Ovary (tissue), 10 donors: ENCODE measurements at places on chromosomes 12 and 14. TPM values are rescaled to one million over a fixed set of nuclear protein-coding genes. Genes with fewer than 3 reads are reported as not detected.

GRCh38 chr12:21939435-21939834 is 1.8 kb downstream of the ABCC9 start:
- H3K4me1 ChIP-seq, result peaks cover 2% of the 10 kb centered on the region
- H3K27me3 ChIP-seq, result no peaks in the 10 kb centered on the region

DNA sequence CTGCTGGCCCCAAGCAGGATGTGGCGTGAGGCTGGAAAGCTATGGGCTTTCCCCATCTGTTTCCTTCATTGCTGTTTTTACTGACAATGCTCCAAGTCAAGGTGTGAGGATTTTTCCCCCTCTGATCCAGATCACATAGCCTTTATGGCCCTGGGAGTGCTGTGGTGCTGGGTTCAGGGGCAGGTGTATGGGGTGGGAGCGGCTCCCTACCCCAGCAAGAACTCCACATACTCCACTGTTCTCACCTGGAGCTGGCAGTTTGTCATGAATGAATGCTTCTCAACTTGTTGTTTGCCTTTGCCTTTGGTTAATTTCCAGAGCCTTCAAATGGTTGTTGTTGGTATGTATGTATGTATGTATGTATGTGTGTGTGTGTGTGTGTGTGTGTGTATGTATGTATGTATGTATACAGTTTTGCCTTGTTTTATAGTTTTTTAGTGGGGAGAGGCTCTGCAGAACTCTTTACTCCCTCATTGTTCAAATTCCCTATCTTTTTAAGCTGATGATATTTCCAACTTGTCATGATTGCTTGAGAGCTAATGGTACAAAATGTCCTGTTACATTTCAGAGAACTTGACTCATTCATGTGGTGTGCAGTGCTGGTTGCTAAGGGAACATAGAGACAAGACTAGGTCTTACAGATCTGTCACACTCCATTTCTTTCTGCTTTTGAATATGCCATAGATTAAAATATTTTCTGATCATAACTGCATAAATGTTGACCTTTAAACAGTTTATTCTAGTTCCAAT is 36.6 kb upstream of the ASPG start:
- H3K27me3 ChIP-seq, result no peaks in the 10 kb centered on the region
- H3K4me3 ChIP-seq, result no peak overlapping the region
- H3K36me3 ChIP-seq, result no peaks in the 10 kb centered on the region
- no peak for DNase-seq
- no peak overlapping the region for H3K27ac ChIP-seq
- H3K4me1 ChIP-seq, result no peaks in the 10 kb centered on the region

- no peaks in the 10 kb centered on the region for H3K36me3 ChIP-seq
- H3K27me3 ChIP-seq, result peaks cover 17% of the 10 kb centered on the region
- H3K4me1 ChIP-seq, result peaks cover 2% of the 10 kb centered on the region
- no peak for DNase-seq
- H3K27ac ChIP-seq, result no peak overlapping the region
- H3K4me3 ChIP-seq, result no peak overlapping the region
Measured at GRCh38 chr12:53963434-53964314, 9.0 kb downstream of the HOXC12 start.

DNA sequence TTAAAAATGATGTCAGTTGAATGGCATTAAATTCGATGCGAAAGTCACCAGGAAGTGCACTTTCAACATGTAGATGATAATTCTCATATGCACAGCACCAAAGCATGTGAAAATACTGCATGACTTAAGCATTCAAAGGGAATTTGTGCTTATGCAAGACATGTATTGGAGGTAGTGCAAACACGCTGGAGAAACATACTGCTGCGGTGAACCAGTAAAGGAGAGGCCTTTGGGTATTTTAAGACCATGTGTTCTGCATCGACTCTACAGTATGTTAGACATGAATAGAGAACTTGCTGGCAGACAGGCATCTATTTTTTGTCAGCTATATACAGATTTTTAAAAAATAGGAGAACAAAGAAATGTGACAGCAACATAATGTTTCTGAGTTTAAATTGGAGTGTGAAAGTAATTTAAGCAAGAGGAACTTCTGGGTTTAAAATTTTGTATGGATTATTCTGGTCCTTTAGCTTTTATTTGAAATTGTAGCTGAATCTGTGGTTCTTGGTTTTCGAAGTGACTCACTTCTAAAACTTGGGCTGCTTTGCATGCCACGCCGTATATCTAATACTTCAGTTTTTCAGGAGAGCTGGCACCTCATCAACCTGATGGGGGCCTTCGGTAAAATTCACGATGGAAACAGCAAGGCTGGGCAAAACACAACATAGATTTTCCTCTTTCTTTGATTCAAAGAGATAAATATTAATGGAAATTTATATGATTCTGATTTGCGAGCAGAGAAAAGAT is 408.7 kb downstream of the APAF1 start:
- no peak overlapping the region for H3K27ac ChIP-seq
- no peaks in the 10 kb centered on the region for H3K27me3 ChIP-seq
- no peaks in the 10 kb centered on the region for H3K4me1 ChIP-seq
- H3K4me3 ChIP-seq, result no peak overlapping the region

GRCh38 chr12:82757059-82757458 is 70.4 kb downstream of the TMTC2 start:
- no peaks in the 10 kb centered on the region for H3K36me3 ChIP-seq
- H3K27ac ChIP-seq, result no peak overlapping the region
- DNase-seq, result no peak
- H3K4me1 ChIP-seq, result no peaks in the 10 kb centered on the region

- H3K27me3 ChIP-seq, result no peaks in the 10 kb centered on the region
- no peak for DNase-seq
- no peaks in the 10 kb centered on the region for H3K4me1 ChIP-seq
- H3K27ac ChIP-seq, result no peak overlapping the region
- no peaks in the 10 kb centered on the region for H3K36me3 ChIP-seq
- no peak overlapping the region for H3K4me3 ChIP-seq
Measured at GRCh38 chr12:96880220-96880619, 26.8 kb upstream of the NEDD1 start.

- no peak for DNase-seq
- no peak overlapping the region for H3K4me3 ChIP-seq
- peaks cover 3% of the 10 kb centered on the region for H3K4me1 ChIP-seq
- no peak overlapping the region for H3K27ac ChIP-seq
- H3K27me3 ChIP-seq, result no peaks in the 10 kb centered on the region
Measured at GRCh38 chr12:8951744-8952143, 2.3 kb upstream of the M6PR start.

DNA sequence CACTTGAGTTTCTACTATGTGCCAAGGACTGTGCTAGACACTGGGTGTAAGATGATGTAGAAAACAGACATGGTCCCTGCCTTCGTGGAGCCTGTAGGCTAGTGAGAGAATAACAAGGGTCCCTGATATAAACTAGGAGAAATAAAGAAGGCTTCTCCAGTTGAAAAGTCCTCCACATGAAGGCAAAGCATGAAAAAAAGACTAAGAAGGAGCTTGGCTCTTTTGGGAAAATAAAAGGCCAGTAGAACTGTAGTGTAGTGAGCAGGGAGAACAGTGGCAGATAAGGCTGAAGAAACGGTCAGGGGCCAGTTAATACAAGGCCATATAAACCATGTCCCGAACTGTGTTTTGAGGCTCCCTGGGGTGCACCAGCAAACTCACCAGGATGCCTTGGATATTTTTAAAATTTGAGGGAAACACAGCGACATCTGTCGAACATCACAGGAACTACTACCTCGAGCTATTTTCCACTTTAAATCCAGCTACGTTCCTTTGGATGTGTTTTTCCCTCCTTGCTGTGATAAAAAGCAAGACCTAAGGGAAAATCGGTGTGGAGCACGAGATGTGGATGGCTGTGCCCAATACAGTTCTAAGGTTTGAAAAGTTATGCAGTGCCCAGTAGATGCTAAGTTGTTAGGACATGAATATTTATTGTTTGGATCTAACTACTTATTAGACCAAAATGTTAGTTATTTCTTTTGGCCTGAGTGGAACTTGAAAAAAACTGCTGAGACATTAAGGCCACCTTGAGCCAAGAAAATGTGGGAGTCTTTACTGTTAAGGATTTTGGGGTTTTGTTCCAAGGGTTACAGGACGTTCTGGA is 8.5 kb upstream of the CFL2 start:
- H3K4me3 ChIP-seq, result no peak overlapping the region
- no peak overlapping the region for H3K27ac ChIP-seq
- H3K4me1 ChIP-seq, result no peaks in the 10 kb centered on the region
- peak; percentile 31 for DNase-seq
- no peaks in the 10 kb centered on the region for H3K36me3 ChIP-seq

- no peaks in the 10 kb centered on the region for H3K36me3 ChIP-seq
- H3K4me1 ChIP-seq, result no peaks in the 10 kb centered on the region
- H3K27ac ChIP-seq, result no peak overlapping the region
- no peaks in the 10 kb centered on the region for H3K27me3 ChIP-seq
- DNase-seq, result no peak
- H3K4me3 ChIP-seq, result no peak overlapping the region
Measured at GRCh38 chr12:103758310-103759089, 82.5 kb downstream of the NT5DC3 start.

GRCh38 chr12:47750229-47750798 is 8.4 kb downstream of the RAPGEF3 start:
- no peaks in the 10 kb centered on the region for H3K27me3 ChIP-seq
- H3K4me3 ChIP-seq, result no peak overlapping the region
- H3K4me1 ChIP-seq, result peaks cover 11% of the 10 kb centered on the region
- DNase-seq, result no peak
- peak overlapping the region; percentile 19 for H3K27ac ChIP-seq
- H3K36me3 ChIP-seq, result no peaks in the 10 kb centered on the region

DNA sequence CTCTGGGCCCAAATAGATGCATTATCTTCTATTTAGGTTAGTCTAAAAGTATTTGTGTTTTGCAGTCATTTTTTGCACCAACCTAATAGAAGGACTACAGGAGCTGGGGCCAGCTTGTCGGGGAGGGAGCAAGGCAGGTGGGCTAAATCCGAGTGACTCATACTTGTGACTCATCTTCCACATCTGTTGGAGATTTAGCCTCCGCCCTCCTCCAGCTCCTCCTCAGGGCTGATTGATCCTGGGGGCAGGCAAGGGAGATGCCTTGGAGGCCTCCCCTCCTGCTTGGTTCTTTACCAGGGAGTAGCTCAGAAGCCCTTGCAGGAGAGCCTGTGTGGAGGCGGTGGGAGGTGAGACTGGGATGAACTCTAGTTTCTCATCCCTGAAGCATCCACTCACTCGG is 27.9 kb downstream of the RHOF start:
- H3K27ac ChIP-seq, result no peak overlapping the region
- H3K4me1 ChIP-seq, result no peaks in the 10 kb centered on the region
- no peaks in the 10 kb centered on the region for H3K27me3 ChIP-seq
- no peak overlapping the region for H3K4me3 ChIP-seq
- H3K36me3 ChIP-seq, result no peaks in the 10 kb centered on the region
- DNase-seq, result no peak

DNA sequence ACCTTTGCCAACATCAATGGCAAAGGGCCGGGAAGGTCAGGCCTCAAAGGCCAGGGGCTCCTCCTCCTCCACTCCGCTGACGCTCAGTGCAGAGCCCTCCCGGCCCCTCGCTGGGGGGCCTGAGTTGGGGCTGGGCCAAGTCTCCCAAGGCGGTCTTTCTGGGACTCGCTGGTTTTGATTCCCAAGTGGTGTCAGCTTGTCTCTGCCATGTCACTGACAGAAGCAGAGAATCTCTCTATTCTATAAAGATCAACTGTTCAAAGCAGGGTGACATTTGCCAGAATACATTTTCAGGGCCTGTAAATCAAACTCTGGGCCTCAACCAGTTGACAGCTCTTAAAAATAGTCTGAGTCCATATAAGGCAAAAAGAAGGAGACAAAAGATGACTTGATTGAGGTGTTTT is 75.9 kb downstream of the CCDC88C start:
- no peak for DNase-seq
- no peak overlapping the region for H3K4me3 ChIP-seq
- H3K36me3 ChIP-seq, result no peaks in the 10 kb centered on the region
- no peaks in the 10 kb centered on the region for H3K27me3 ChIP-seq
- H3K4me1 ChIP-seq, result peaks cover 2% of the 10 kb centered on the region

GRCh38 chr12:113934060-113934814 is 31.9 kb downstream of the RBM19 start:
- no peak for DNase-seq
- H3K36me3 ChIP-seq, result no peaks in the 10 kb centered on the region
- H3K27me3 ChIP-seq, result no peaks in the 10 kb centered on the region
- no peak overlapping the region for H3K4me3 ChIP-seq
- H3K27ac ChIP-seq, result peak overlapping the region; percentile 82

- DNase-seq, result no peak
- peaks cover 4% of the 10 kb centered on the region for H3K4me1 ChIP-seq
- no peaks in the 10 kb centered on the region for H3K36me3 ChIP-seq
- H3K27me3 ChIP-seq, result no peaks in the 10 kb centered on the region
- H3K4me3 ChIP-seq, result no peak overlapping the region
- no peak overlapping the region for H3K27ac ChIP-seq
Measured at GRCh38 chr14:91399868-91400640, 17.6 kb downstream of the CCDC88C start.

DNA sequence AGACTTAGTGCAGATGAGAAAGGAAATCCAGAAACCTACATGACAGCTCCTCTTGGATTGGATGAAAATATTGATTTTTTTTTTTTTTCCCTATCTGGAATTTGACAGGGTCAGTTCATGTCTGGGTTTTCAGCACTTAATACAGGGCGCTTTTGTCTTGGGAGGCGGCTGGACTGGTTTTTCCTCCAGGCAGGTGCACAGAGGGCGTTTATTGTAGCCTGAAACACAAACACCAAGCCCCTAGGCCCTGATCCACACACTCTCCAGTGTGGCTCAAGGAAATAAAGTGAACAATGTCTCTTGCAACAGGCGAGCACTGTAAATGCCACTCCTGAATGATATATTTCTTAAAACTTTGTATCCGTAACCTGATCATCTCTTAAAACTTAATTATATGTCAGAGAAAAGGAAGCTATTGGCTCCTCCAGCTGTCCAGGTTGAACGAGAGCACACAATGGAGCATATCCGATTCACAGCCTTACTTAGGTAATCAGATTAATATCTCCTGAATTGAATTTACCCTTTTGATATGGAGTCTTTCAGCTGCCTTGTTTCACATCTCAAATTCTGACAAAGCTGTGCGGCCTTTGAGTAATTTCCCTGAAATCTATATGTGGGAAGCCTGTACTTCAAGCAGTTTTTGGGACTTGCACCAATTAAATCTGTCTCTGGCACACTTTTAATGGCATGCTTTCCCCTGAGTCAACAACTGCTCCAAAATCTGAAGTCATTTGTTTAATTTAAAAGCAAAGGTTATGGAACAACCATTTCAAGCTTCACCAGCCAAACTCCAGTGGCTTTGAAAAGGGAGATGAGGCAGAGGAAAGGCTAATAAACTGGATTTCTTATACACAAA is 485.7 kb downstream of the ZFP36L1 start:
- no peak for DNase-seq
- H3K4me1 ChIP-seq, result peaks cover 8% of the 10 kb centered on the region
- H3K36me3 ChIP-seq, result no peaks in the 10 kb centered on the region
- H3K4me3 ChIP-seq, result no peak overlapping the region
- H3K27me3 ChIP-seq, result no peaks in the 10 kb centered on the region

GRCh38 chr12:125797421-125798175 is 732.4 kb downstream of the AACS start:
- no peak overlapping the region for H3K4me3 ChIP-seq
- no peaks in the 10 kb centered on the region for H3K27me3 ChIP-seq
- no peaks in the 10 kb centered on the region for H3K4me1 ChIP-seq
- no peak for DNase-seq
- H3K27ac ChIP-seq, result no peak overlapping the region

- no peak overlapping the region for H3K27ac ChIP-seq
- H3K4me1 ChIP-seq, result no peaks in the 10 kb centered on the region
- H3K27me3 ChIP-seq, result peaks cover 2% of the 10 kb centered on the region
- no peaks in the 10 kb centered on the region for H3K36me3 ChIP-seq
- DNase-seq, result no peak
Measured at GRCh38 chr12:60194678-60195077, 598.8 kb downstream of the SLC16A7 start.

The BHLHE41 gene
- 35.2 TPM for total RNA-seq

The COX8C gene
- not detected for total RNA-seq

The HOXC10 gene
- total RNA-seq, result 0.23 TPM

The STAC3 gene
- 2.1 TPM for total RNA-seq

The MYL6B gene
- 78.1 TPM for total RNA-seq

The AKAP5 gene
- 0.89 TPM for total RNA-seq
